Activated CD8-positive, alpha-beta T cell treated with anti-CD3 and anti-CD28 coated beads for 36 hours (primary cell): ENCODE measurements at places on chromosomes 7 and 10.

- no peak for DNase-seq
Observed at GRCh38 chr7:33066771-33067170, 4.2 kb upstream of the NT5C3A start.

DNA sequence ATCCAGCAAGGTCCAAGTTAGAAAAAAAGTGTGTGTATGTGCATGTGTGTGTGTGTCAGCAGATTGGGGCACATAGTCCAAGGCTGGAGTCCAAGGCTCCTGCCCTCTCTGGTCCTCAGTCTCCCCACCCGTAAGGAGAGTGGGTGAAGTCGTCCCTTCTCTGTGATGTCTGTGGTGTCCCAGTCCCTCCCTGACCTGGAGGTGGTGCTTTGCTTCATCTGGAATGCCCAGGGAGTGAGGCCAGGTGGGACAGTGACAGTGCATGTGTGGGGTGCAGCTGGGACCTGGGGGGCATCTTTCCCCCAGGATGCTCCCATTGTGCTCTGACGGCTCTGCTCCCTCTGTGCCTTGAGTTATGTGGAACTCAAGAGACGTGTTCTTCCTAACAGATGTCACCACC lies 18.0 kb downstream of the AQP1 start:
- no peak for DNase-seq

- no peak for DNase-seq
Observed at GRCh38 chr10:123521076-123521475, 145.1 kb upstream of the GPR26 start.

DNA sequence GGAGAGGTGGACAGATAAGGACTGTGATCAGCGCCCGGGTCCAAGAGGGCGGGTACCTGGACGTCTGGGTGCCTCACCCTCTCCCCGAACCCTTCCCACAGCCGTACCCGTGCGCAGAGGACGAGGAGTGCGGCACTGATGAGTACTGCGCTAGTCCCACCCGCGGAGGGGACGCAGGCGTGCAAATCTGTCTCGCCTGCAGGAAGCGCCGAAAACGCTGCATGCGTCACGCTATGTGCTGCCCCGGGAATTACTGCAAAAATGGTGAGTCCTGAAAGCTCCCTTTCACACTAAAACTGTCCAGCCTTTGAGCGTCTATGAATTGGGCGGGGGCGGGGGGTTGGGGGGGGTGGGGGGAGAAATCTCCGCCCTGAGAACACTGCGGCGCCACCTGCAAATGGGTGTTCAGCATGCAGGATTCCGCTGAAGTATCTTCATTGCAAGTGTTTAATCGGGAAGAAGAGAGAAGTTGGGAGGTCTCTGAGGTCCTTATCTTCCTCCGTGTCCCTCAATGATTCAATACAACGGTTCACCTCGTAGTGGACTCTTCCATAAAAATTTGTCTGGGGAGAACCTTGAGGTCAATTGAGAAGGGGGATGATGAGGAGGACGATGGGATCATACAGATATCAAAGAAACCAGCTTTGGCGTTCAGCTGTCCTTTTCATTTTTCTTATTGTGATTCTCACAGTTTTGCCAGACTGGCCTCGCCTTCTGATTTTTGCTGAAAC lies 906 bp downstream of the DKK1 start:
- DNase-seq, result no peak

DNA sequence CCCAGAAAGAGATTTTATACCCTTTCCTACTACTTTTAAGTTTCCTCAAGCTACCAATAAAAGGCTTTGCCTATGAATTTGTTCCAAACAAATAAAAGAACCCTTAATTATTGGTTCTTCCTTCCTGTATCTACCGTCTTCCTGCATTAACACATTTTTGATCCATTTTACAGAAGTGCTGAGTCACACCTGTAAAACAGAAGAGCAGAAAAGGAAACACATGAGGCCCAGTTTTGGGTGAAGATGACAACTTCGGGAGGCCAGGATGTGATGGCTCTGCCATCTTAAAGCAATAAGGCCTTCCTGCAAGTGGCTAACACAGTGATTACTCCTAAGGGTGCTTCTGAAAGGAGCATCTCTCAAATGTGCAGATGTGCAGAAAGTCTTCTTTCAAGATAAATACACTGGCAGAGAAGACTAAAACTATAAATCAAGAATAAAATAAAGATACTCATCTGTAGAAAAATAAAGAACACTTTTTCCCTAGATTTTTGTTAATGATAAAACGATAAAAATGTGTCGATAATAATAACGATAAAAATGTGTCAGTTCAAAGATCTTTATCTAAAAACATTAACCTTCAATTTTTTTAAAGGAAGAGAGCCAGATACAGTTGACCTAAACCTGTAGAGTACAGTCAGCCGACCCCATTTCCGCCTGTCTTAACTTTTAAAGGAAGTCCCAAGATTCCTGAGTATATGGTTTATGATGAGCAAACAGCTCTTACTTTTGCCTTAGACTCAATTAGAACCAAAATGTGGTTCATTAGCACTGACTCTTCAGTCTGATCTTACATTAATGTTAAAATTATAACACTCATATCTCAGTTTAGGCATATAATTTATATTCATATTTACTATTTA lies 108.6 kb downstream of the UBE2H start:
- peak; percentile 40 for DNase-seq

DNA sequence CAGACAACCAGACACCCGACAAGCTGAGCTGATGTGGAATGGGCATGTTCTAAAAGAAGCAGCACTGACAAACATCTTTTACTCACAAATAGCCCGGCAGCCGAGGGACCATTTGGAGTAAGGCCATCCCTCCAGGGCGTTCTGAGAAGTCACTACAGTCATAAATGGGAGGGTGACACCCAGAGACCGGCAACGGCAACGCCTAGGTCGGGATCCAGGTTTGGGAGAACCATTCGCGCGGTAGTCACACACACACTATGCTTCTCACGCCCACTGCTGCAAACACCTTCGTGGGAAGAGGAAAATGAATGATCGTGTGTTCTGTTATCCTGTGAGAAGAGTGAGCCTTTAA lies 9.8 kb downstream of the TNS3 start:
- no peak for DNase-seq

DNA sequence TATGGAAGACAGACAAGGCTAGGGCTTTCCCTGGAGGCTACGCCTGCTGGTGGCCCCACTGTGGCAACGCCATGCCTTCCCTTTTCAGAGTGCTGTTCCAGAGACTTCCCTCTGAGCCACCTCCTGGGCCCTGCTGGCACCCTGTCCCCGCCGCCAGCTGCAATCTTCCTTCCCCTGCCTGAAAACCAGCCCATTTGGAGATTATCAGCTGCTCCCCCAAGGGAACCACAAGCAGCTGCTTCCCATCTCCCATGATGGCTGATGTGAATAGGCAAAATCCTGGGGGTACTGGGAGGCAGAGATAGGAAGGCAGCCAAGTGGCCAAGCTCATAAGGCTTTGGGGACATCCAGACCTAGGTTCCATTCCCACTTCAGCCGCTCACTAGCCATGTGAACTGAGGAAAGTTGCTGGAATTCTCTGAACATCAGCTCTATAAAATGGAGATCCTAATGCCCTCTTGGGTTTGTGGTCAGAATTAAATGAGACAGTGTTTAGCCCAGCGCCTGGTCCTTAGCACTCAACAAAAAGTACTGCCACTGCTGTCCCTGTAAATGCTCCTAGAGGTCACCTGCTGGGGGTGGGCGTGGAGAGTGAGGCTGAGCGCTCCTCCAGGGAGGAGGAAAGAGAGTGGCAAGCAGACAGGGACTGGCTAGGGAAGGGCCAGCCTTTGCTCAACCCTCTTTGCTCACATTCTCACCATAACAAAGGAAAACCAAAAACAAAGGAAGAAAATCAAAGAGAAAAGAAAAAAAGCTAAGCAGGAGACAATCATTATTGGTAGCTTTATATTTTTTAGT lies 5.9 kb downstream of the TSPAN33 start:
- DNase-seq, result no peak

DNA sequence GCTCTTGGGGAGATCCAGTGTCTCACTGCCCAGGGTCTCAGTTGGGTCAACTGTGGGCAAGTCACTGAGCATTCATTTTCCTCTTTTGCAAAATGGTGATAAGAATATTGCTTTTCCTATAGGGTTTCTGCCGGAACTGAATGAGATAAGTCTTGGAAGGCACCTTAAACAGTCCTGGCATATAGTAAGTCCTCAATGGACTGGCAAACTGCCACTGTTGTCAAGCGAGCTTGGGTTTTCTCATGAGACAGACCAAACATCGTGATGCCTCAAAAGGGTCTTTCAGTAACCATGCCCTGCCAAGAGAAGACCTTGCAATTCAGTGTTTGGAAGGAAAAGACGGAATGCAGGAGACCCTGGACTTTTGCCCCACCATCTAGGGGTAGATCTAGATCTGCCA lies 251.5 kb downstream of the WDR11 start:
- no peak for DNase-seq

DNA sequence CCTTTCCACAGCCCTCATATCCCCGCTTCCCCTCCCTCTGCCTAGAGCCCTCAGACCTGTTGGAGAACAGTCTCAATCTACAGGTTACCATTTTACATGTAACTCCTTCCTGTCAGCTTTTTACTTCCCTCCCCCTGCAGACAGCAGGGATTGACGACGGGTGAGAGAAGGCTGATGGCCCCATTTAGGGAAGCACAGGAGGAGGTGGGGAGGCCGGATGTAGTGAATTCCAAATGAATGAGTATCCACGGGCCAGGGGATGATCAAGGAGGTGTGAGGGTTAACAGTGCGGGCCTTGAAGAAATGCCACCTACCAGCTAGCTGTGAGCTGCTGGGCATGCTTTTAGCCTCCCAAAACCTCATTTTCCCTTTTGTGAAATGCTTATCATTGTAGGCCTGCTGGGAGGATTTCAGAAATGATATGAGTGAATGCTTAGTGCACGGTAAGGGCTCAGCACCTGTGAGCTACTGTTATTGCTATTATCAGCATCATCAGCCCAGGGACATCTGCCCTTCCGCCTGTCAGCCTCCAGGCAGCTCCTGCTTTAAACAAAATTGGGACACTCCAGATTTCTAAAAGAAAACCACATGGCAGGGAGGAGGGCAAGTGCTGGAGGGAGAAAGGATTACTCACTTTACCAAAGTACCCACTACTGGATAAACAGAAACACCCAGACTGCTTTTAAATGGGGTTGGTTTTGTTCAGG lies 6.5 kb upstream of the NANOS1 start:
- DNase-seq, result no peak

DNA sequence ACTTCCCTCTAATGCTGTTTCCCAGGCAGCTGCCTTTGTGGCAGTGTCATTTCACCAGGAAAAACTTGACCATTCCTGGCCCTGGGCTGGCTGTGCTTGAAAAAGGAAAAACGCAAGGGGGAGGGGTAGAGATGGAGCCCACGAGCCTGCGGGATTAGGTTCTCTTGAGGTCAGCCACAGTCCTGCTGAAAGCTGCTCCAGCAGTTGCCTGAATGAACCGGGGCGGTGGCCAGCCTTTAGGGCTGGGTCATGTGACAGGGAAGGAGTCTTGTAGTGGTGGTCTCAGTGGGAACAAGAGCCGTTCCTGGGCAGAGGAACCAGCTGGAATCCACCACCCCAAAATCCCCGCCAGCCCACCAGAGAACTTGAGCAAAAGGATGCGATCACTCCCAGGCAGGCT lies 51.2 kb upstream of the LRRC4 start:
- no peak for DNase-seq

GRCh38 chr10:23362879-23363792 lies 18.5 kb upstream of the C10orf67 start:
- DNase-seq, result peak; percentile 72

DNA sequence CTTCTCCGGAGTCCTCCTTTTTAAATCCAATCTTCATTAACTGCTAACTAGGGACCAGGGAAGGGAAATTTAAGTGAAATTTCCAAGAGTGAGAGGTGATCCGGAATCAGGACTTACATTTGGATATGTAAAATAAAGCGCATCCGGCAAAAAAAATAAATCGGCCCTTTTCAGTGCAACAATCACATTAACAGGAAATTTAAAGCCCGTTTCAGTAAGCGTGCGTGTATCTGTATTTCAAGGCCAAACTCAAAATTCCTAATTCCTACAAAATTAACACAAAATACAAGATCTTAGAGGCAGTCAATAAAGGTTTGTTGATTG lies 771 bp downstream of the DNAJC9 start:
- no peak for DNase-seq

DNA sequence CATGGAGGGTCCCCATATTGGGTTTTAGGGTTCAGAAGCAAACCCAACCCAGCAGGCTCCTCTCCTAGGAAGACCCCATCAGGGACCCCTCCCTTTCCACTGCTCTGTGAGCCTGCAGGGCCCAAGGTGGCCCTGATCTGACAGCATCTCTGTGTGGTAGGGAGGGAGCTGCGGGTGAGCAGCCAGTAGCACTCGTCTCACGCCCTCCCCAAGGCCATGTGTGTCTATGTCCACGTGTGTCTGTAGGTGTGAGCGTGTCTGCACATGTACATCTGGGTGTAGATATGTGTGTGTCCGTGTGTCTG lies 103.5 kb upstream of the FAM20C start:
- DNase-seq, result no peak

DNA sequence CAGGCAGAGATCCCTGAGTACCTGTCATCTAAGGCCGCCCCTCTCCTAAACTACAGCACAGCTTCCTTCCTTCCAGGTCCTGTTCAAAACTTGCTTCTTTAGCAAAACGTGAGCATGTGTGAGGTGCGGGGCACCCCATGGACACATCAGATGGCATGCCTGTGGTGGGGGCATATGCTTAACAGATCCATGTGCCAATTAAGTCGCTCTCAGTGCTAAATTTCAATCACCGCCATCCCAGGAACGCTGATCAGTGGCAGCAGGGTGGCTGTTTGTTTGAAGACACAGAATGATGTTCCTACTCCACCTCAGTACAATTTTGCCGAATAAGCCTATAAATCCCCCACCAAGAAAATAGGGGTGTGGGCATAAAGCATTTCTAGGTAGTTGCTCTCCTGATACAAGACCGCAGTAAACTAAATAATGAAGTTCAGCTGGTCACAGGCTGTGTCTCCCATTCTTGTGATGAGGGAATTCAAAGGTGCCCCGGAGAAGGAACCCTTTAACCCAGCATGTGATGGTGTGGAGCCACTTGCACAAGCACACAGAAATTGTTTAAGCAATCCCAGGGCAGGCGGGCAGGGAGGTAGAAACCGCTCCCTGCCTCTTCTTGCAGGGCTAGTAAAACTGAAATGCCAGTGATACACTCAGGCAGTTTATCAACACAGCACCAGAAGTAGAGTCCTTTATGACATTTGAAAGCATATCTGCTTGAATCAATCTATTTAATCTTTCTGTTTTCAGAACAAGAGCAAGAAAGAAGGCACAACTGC lies 205.7 kb downstream of the SORCS1 start:
- DNase-seq, result no peak

DNA sequence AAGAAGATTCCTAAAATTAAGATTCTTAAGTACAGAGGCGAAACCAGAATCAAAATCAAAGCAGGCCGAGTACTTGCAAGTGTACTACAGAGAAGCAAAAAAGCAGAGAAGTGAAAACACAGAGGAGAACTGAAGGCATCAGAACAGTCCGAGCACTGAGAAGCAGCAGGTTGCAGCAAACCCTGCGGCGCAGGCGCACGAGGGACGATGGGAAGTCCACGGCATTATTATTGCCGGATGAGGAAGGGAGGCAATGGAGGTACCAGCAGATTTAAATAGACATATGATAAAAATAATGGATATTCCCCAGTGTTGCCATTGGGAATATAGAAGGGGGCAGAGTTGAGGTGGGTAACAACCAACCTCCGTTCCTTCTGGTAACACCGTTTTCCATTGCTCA lies 7.2 kb upstream of the SPAM1 start:
- no peak for DNase-seq

GRCh38 chr10:24394461-24395190 lies 185.7 kb downstream of the KIAA1217 start:
- no peak for DNase-seq
